ENCODE measurements at places on chromosomes 4 and X.

DNA sequence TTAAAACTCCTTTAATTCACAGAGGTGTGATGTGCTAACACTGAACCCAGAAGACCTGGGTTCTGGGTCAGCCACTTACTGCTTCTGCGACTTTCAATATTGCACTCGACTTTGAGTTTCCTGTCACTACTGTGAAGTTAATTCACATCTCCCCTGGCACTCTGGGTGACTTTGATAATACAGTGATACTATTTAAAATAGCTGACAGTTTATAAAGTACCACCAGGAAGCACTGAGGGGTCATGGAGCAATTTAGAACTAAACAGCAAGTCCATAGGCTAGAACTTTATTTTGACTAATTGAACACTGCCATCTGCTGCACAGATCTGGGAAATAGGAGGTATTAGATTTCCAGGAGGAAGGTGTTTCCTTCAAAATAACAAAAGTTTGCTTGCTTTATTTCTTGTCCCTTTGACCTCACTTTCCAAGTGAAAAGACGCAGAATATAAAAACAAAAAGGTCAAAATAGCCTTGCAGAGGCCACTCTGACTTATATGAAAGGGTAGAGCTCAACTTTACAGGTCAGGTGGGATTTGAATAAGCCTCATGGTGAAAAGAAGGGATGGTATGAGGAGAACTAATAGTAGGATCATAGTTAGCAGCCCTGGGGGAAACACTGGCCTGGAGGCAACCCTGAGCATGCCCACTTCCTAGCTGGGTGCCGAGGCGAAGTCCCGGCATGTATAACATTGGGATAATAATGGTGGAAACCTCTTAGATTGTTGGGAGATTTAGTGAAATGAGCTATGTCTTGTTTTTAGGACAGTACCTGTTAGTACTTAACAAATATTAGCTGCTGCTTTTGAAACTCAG is 53.4 kb downstream of the ZNF518B start:
- no peak for DNase-seq

- DNase-seq: no peak
These were observed 134.2 kb downstream of the FNIP2 start for GRCh38 chr4:158903079-158903456.

DNA sequence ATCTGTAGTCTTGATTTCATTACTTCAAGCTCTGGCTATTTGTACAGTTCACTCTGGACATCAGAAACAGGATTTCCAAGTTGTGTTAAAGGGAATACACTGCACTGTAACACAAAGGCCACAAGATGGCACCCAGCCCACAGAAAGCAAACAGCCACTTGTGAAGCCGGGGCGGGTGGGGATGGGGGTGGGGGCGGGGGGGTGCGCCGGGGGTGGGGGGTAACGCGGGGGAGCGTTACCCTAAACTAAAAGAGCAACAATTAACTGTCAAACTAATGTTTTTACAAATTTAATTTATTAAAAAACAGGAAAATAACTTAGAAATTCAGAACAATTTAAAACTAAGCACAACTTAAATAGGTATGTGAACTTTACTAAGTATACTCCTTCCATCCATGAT is 27.3 kb downstream of the PRDX4 start:
- DNase-seq: no peak

GRCh38 chr4:54877006-54877405 is 219.2 kb downstream of the KIT start:
- no peak for DNase-seq

- no peak for DNase-seq
These were observed 932 bp downstream of the TLR10 start for GRCh38 chr4:38781854-38782261.

DNA sequence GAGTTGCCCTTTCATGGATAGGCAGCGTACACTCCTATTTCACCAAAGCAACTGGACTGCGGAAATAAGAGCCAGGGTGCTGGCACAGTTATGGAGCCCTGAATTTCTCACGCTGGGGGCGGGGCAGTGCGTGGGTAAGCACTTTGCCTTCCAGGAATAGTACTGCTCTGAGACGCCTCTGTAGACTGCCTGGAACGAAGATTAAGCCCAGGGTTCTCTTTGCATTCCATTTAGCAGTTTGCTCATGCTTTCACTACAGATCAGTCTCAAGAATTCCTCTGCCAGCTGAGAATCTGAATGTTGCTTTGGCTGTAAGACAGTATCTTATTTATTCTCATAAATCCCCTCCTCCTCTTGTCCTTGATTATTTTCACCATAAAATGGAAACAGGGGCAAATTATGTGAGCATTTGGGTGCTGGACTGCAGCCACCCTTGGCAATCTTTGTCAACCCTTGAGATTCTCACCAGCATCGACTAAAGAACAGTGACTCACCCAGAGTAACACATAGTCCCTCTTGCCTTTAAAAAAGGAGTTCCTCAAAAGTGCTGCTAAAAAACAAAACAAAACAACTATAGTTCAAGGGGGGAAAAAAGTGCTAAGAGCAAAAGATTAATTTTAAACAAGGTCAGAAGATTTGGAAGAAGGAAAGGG is 88.9 kb upstream of the CITED1 start:
- DNase-seq: no peak
